Keratinocyte (primary cell): ENCODE measurements at places on chromosomes 1 and 21.

DNA sequence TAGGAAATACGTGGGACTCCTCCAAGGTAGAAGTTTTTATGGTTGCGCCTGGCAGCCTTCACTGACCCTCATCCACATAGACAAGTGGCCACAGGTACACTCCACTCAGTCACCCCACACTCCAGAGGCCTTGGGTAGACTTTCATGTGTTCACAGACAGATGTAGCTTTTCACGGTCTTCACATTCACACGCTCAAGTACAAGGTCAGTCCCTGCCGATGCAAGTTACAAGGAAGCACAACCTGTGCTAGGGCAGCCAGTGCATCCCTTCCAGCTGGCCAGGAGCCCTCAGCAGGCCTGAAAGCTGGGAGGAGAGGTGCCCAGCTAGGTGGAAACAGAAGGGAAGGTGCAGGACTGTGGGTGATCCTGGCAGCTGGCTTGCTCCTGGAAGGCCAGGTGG is 55.5 kb upstream of the FAM20B start:
- DNase-seq, result no peak

DNA sequence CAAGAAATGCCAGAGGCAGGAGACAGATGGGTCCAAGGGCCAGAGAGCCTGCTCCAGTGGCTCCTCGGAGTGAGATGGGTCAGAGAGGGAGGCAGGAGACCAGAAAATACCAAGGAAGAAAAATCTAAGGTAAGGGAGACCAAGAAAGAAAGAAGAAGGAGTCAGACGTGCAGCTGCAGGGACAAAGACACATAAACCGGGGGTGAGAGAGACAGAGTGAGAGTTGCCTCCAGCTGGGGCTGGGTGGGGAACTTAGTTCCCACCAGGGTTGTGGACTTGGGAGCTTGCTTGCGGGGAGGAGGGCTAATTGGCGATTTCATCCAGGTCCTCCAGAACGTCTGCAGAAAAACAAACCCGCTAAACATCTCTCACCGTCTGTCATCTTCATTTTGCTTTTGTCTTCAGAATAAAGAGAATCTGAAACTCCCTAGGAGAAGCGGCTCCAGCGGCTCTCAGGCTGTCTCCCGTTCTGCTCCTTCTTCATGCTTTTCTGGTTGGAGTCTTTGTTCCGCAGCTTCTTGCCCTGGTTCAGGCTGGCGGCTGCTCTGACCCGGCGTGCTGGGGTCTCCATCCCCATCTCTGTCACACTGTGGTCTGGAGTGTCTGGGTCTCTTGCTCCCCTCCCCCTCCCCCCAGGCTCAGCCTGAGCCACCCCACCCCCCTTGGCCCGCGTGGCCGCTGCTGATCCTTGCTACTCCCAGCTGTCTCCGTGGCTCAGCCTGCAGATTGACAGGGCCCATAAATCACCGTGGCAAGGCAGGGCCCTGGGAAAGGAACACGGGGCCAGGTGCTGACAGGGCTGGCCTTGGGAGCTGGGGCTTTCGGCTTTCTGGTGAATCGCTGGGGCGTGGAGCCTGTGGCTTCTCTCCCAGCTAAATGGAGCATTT is 66.6 kb downstream of the UBIAD1 start:
- DNase-seq, result no peak

DNA sequence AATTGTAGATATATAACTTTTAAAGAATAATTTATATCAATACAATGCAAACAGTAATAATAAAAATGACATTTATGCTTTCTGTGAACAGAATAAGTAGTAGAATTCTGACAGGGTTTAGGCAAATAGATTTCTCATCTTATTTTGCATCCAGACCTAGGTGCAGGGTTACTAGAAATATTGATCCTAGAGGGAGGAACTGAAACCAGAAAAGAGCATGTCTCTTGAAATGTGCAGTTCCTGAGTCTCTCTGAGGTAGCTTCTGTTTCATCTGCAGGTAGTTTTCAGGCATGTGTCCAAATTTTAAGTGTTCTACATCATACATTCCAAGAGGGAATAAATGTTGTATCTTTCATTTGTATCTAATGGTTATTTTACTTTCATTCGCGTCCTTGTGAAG is 631.9 kb upstream of the ADGRL4 start:
- DNase-seq, result no peak

- peak; percentile 83 for DNase-seq
Observed at GRCh38 chr21:38798481-38798882, 7.2 kb upstream of the ETS2 start.

DNA sequence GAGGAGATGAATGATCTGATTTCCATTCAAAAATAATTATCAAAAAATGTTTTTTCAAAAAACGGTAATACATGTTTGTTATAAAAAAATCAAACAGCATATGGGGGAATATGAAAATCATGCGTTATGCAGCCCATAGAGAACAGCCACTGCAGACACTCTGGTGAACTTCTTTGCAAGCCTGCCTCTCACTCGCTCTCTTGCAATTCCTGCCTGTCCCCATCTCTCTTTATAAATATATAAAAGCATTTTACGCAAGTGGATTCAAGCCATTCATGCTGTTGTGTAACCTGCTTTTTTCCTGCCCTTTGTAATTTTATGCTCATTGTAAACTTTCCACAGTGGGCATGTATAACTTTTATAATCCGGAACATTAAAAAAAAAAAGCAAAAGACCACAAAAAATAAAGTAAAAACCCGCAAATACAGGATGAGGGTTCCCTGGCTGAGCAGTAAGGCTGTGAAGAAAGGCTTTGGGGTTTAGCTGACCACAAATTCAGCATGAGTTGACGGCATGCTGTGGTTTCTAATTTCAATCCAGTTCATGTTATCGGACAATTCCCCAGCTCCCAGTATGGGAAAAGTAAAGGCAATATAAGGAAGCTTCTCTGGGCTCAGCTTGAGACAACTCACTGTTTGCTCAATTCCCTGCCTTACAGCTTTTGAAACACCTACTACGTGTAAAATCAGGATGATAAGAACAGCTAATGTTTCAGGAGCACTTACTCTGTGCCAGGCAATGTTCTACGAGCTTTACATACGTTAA is 52.8 kb upstream of the ZBTB40 start:
- DNase-seq, result no peak

DNA sequence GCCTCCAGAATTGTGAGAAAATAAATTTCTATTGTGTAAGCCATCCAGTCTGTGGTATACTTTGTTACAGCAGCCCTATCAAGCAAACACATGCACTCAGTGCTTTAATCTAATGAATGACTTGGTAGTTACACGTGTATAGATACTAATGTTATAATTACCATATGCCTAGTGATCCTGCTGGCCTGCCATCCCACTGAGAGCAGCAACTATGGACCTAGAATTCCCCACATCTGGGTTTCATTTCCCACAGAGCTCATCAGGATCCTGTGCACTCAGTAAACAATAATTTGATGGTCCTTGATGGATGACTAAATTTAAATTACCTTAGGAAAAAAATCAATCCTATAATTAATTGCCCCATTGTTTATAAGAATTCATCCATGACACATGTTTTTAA is 86.5 kb upstream of the RGS1 start:
- no peak for DNase-seq

DNA sequence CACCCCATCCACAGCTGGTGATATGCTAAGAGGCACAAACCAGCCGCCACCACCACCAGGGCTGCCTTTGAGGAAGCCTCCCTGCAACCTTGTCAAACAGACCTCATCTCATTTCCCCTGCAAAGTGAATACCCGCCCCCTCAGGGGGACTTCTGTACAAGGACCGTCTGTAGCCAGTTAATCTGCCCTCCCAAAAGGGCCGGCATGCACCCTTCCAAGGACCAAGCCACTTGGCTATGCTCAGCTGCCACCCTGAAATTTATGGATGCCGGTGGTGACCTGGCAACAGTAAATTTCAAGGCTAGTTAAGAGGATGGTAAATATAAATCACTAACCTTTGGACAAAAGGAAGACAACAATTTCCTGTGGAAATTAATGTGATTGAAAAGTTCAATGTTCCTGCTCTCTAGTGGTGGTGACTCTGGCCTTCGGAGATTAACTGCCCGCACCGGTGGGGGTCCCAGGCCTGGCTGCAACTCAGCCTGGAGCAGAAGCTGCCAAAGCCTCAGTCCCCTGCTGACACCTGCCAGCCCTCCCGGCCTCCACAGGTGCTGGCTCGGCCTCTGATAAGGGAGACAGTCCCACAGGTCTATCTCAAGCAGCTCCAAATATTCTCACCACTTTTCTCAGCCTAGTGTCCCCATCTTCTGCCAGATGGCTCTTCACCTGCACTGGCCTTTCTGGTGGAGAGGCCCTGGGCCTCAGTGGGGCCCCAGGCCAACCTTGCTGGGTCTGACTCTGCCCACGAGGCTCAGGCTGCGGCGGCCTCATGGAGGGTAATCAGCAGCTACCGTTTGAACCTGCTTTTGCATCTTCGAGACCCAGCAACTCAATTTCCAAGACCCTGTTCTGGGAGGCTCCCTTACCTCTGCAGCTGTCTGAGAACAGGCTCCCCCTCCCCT is 12.2 kb downstream of the TMEM53 start:
- DNase-seq, result no peak

- DNase-seq, result peak; percentile 19
Observed at GRCh38 chr1:230031131-230031530, 35.9 kb upstream of the GALNT2 start.

DNA sequence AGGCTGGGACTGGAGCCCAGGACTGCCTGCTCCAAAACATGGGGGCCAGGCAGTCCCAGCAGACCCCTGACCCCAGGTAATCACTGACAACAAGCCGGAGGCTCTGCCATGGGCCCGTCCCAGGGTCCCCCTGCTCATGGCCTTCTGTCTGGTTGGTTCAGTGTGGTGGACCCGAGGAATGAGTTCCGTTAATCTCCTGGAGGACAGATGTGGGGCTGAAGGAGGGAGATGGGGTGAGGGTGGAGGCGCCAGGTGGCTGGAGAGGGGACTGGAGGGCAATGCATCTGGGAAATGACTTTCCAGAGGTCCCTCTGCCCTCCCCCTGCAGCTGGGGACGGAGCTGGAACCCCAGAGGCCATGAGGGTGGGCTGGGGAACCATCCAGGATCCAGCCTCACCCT is 103.2 kb downstream of the EBNA1BP2 start:
- no peak for DNase-seq

DNA sequence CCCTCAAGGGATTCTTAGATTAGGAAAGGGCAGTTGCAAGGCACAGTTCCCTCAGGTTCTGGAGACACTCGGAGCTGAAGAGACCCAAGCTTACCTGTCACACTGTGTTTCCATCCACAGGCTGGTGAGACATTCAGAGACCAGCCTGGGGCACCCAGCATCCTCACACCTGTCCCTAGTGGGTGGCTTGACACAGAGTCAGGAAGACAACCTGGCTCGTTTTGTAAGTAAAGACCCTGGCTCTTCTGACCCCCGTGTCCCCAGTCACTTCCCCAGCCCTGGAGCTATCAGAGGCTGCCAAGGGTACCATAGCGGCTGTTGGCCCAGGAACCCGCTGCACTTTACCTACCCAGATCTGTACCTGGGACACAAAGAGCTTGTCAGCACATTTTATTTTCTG is 409.8 kb downstream of the MATN1 start:
- no peak for DNase-seq

DNA sequence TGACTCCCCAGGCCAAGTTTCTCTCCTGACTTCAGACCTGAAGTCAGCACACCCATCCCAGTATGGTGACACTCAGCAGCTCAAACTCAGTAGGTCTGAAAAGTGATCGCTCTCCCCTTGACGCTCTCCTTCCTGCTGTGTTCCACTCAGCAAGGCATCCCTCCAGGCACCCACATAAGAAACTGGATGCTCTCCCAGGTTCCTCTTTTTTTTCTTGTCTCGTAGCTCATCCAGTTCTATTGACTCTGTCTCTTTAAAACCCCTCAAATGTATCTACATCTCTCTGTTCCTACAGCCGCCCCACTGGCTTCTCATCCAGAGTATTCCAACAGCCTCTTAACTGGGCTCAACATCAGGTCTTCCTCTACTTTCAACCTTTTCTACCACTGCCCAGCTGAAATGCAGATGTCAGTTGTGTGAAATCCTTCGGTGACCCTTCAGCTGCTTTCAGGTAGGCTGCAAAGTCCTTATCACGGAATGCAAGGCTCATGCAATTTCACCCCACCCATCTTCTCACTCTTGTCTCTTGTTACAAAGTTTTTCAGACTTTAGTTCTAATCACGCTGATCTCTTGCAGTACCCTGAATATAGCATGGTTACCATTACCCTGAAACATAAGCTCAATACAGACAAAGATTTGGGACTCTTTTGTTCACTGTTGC is 286.2 kb upstream of the POU3F1 start:
- no peak for DNase-seq

DNA sequence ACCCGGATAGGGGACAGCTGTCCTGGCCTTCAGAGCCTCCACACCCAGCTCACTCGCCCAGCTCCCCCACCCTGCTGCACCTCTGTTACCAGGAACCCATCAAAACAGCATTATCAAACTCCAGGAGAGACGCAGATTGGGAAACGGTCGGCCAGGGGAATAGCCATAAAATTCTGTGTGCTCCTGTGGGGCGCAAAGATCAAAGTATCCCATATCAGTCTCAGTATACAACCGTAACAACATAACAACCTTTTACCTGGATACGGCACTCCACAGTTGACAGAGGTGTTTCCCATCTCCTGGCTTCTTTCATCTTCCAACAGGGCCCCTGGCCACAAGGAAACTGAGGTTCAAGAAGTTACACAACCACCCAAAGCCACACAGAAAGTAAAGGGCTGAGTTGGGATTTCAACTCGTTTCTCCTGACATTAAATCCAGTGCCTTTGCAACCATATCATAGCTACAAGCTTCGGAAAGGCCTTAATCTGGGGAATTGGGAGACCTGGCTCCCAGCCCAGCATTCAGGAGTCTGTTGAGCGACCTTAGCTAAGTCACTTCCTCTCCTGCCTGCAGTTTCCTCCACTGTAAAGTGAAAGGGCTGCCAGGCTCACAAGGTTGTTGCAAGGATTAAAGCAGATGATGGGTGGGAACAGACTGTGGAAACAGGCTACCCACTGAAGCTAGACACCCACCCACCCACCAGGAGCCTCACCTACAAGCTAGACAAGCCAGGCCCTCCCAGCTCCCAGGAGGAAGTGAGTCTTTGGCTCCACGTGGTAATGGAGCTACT is 8.1 kb upstream of the EPHB2 start:
- no peak for DNase-seq

DNA sequence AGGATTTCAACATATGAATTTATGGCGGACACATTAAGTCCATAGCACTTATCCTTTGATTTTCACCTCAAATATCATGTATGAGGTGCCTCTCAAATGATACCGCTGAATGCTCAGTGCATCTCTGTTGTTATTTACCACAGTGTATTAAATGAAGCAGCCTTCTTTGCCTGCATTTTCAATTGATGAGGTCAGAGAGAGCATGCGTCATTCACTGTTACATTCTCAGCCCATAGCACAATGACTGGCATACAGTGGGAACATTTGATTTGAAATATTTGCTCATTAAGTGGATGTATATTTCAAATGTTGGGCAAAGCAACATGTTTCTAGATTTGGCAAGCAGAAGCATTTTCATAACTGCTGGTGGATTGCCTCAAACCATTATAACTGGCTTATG is 45.7 kb downstream of the LRRC7 start:
- no peak for DNase-seq

DNA sequence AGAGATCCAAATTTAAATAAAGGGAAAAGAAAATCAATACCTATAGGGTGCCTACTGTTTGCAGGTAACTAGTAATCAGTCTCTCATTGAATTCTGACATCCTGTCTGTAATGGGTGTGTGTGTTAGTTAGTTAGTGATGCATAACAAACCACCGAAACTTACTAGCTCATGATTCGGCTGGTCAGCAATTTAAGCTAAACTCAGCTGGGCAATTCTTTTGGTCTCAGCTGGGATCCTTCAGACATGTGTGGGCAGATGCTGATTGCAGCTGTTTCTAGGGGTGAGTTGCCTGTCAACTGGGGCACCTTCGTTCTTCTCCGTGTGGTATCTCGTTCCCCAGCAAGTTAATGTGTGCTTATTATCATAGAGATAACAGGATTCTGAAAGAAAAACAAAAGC is 40.2 kb upstream of the ZNF124 start:
- no peak for DNase-seq

- DNase-seq, result no peak
Observed at GRCh38 chr1:24878045-24878444, 52.0 kb downstream of the RUNX3 start.
